ENCODE measurements at places on chromosomes 12 and 14.

- no peak for DNase-seq
These were observed 844 bp downstream of the GLTP start for GRCh38 chr12:109879351-109880042.

DNA sequence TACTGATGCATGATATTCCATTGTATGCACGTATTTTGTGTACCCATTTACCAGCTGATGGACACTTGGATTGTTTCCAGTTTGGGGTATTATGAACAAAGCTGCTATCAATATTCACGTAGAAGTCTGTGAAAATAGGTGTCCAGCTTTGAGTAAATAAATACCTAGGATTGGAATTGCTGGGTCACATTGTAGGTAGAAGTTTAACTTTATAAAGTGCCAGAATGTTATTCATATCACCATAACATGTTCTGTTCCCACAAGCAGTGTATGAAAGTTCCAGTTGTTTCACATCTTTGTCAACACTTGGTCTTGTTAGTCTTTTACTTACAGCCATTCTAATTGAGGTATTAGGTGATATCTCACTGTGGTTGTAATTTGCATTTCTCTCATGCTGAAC lies 108.0 kb upstream of the METAP2 start:
- DNase-seq = no peak

GRCh38 chr12:128959901-128960300 lies 106.6 kb downstream of the GLT1D1 start:
- no peak for DNase-seq

DNA sequence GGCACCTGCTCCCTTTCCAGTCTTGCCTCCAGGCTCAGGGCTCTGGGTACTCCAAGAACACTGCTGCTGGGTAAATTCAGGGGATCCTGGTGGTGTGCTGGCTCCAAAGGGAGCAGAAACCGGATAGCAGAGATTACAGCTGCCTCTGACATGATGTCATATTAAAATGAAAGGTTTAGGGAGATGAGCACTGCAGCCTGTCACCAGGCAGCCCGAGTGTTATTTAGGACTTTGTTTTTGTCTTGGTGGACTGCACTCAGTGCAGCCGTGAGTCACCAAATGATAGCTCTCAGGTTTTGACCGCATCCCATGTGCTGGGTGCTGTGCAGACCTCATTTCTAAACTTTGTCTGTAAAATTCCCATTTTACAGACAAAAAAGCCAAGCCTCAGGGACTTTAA lies 266.0 kb upstream of the CRY1 start:
- DNase-seq = no peak

- peak; percentile 24 for DNase-seq
These were observed 438.4 kb upstream of the OR4E1 start for GRCh38 chr14:22112004-22112403.

DNA sequence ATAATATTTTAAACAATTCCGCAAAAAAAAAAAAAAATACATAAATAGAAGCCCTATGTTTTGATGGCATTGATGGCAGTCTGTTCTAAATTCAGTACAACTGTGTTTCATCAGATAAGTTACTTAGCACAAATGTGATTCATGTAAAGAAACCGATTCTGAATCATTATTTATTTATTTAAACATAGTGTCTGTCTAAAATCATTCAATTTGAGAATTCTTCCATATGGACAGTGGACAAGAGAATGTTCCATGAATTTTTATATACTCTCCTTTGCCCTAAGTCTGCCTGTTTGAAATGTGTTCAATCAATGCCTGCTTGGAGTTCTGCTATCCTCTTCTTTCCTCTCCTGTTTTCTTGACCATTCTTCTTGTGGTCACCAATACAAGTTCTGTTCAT lies 126.5 kb downstream of the PDE3A start:
- DNase-seq = no peak

- DNase-seq = no peak
These were observed 7.5 kb downstream of the TMED2 start for GRCh38 chr12:123591702-123592481.

GRCh38 chr14:64879635-64880220 lies at the start of gene SPTB:
Gene SPTB, minus strand, starts transcription at chr14:64879907. Its CDS starts 56,813 bp downstream, at chr14:64823094.
- DNase-seq = peak; percentile 71

- no peak for DNase-seq
These were observed 45.1 kb downstream of the TBX3 start for GRCh38 chr12:114638790-114639435.

GRCh38 chr12:104712477-104712876 lies 245.6 kb downstream of the SLC41A2 start:
- DNase-seq = no peak

GRCh38 chr12:58931518-58931917 lies 11.2 kb upstream of the LRIG3 start:
- DNase-seq = no peak

- no peak for DNase-seq
These were observed 11.8 kb upstream of the KSR2 start for GRCh38 chr12:117980616-117981015.

GRCh38 chr12:47007048-47007447 lies 72.4 kb upstream of the PCED1B start:
- no peak for DNase-seq

DNA sequence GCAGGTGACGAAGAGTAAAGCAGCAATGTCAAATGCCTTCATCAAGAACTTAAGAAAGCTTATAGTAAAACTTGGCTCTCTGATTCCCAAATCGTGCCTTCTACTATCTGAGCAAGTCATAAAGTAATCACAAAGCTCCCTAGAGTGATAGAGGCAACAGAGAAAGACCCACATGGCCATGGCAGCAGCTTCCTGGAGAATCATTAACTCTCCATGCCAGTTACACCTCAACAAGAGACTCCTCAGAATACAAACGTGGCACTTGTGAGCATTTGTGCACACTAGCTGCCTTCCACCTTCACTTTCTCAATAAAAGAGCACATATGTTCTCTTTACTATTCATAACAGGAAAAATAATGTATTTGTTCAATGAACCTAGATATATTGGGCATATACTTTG lies 48.0 kb downstream of the PLCZ1 start:
- no peak for DNase-seq

- DNase-seq = no peak
These were observed 41.6 kb downstream of the SCN8A start for GRCh38 chr12:51632623-51633022.

GRCh38 chr12:40684986-40685385 lies 7.3 kb upstream of the CNTN1 start:
- no peak for DNase-seq

DNA sequence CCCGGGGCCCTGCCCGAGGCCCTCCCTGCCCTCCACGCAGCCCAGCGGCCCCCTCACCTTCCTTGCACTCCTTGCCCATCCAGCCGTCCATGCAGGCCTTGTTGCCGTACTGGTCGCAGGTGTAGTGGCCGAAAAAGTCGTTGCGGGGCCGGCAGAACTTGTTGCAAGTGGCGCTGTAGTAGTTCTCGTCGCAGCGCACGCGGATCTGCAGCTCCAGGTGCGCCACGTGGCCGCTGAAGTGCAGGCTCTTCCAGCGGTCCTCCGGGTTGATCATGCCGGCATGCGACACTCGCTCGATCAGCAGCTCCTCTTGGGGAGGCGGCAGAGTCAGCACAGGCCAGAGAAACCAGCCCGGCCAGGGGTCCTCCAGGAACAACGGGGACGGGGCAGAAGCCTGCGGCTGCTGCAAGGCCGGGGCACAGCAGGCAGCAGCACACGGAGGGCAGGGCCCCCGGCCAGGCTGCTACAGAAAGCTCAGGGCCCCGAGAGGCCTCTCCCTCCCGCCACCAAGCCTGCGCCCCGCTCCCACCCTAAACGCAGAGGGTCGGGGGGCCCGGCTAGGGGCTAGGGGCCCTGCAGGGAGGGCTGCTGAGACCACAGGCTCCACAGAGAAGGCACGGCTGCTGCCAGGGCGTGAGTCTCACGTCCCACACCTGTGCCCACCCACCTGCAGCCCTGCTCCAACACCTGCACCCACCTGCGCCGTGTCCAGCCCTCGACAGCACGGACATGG lies 12.7 kb downstream of the JAG2 start:
- no peak for DNase-seq

- no peak for DNase-seq
These were observed 215.9 kb upstream of the HMGA2 start for GRCh38 chr12:65608319-65608916.

- no peak for DNase-seq
These were observed 198.1 kb upstream of the PLXNC1 start for GRCh38 chr12:93950311-93950710.

GRCh38 chr14:75295491-75296345 lies 17.1 kb downstream of the FOS start:
- peak; percentile 62 for DNase-seq

DNA sequence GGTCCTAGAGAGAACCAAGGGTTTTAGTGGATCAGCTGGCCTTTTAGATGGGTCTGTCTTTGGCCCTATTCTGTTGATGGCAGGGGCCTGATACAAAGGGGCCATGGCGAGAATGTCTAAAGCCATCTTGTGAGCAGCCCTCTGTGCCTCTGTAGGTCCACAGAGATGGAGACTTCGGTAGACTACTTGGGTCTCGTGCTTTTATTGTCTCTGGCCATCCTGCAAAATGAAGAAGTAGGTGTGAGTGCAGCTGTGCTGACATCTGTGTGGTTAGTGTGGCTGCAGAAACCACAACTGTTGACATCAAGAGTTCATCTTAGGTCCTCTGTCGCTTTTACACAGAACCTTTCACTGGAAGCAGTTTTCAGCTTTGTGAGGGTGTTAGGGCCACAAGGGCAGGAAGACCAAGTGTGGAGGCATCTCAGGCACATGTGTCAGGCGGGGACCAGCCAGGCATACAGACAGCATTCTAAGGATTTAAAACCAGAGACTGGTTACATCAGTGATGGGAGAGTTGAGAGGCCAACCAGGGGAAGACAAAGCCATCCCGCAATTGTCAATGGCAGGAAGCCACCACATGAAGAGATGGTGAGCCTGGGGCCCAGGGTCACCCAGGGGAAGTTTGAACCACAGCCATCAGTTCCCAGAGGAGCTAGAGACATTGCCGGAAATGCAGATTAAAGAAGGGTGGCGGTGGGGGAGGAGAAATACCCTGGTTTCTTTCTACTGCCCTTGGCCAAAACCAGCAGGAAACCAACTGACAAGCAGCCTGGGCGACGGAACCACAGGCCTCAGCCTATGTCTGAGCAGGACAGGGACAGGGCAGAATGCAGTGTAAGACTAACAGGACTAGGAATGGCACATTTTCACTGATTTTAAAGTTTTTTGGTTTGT lies 13.0 kb upstream of the TPCN1 start:
- DNase-seq = no peak

DNA sequence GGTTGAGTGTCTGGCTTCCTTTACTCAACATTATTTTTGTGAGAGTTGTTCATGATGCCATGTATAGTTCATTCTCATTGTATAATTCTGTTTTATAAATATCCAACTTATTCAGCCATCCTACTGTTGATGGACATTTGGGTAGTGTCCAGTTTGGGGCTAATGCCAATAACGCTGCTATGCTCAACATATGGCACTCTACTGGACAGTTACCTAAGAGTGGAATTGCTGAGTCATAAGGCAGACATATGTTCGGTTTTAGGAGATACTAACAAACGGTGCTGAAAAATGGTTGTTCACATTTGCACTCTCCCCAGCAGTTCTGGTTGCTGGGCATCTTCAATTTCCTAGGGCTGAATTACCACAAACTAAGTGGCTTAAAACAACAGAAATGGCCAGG lies 28.7 kb upstream of the P2RX4 start:
- no peak for DNase-seq

- DNase-seq = no peak
These were observed 335.2 kb downstream of the BMP4 start for GRCh38 chr14:53621433-53621832.

GRCh38 chr14:61466905-61467280 lies 145.5 kb downstream of the PRKCH start:
- no peak for DNase-seq

GRCh38 chr12:76571256-76571655 lies 11.7 kb upstream of the OSBPL8 start:
- no peak for DNase-seq

DNA sequence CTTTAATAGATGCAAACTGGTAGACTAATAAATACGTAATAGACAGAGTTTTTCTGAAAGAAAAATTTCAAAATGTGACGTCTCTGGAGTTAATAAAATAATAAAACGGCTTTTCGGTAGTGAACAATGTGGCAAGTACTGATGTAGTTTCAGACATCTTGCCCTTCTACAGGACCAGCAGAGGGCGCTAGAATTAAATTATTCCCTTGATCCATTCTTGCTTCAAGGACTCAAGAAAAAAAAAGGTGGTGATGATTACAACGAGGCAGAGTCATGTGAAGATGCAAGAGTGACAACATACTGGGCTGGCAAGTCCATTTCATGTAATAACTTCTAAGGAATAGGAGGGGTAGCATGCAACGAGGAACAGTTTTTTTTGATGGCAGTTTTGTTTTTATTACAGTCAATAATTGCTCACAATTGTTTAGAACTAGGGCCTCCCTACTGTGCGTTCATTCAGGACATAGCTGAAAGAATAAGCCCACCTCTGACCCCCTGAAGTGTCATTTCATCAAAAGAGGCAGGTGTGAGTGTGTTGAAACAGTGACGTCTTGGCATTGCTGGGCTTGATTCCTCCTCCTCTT lies 101.0 kb upstream of the GZMB start:
- DNase-seq = no peak

DNA sequence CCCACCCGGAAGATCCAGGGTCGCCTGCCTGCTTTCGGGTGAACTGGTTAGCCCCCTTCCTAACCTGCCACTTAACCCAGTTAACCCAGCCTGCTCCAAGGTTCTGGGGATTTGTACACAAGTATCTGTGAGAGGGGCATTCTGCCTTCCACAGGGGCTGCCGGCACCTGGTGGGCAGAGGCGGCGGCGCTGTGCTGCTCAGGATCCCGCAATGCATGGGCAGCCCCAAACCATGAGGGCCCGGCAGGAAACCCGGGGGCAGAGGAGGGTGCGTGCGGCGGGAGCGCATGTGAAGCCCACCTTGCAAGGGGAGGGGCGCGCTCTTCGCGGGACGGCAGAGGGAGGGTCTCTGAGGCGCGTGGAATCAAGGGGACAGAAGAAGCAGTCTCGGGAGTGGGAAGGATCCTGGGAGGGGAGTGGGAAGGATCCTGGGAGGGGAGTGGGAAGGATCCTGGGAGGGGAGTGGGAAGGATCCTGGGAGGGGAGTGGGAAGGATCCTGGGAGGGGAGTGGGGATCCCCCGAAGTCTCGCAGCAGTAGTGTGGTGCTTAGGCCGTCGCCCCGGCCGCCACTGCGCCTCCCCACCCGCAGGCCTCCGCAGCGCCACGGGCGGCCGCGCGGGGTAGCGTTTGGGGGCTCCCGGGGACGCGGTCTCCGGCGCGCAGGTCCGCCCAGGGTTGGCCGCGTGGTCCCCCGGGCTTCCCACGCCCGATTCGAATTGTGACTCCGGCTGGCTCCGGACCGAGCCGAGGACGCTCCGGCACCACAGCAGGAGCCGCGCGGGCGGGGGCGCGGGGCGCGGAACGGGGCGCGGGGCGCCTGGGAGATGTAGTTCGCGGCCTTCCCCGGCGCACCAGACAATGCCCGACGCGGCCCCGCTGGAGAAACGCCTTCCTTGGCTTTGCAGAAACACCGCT lies 4.9 kb upstream of the MTA1 start:
- DNase-seq = peak; percentile 50

DNA sequence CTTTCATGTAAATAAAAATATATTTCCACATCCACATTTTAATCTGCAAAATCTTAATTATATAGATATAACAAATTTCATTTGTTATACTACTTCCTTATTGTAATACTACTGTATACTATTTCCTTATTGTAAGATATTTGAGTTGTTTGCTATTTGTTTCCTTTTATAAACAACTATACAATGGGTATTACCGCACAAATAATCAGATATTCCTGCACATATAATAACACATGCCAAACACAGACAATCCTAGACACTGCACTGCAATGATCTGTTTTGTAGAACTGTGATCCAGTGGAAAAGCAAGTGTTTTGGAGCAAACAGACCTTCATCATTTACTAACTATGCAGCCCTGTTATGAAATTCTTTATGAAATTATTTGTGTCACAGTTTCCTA lies 30.5 kb downstream of the PRKD1 start:
- no peak for DNase-seq
